ENCODE measurements at places on chromosomes 11 and 22.

- no peak for DNase-seq
These were observed at the start of gene MS4A7 for GRCh38 chr11:60378354-60378753. Gene MS4A7, plus strand, starts transcription at chr11:60378532. Its CDS starts 4,610 bp downstream, at chr11:60383142.

GRCh38 chr22:32477596-32477995 is 3.0 kb downstream of the FBXO7 start:
- DNase-seq, result no peak

DNA sequence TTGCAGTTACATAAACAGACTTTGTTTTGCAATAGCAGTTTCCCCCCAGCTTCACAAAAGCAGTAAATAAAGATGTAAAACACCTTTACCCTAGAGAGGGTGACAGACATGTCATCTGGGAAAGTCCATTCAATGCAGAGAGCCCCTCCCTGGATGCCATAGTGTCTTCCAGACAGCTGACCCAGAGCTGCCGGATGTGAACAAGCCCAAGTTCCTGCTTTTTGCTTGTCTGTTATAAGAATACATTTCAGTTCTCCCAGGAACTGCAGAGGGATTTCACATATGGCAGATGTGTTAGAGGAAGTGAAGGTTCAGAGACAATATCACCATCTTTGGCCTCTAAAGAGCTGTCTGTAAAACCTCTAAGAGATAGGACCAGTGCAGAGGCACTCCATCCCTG is 48.9 kb downstream of the RELT start:
- DNase-seq, result no peak

GRCh38 chr11:119478711-119479285 is 55.8 kb upstream of the THY1 start:
- DNase-seq, result no peak

DNA sequence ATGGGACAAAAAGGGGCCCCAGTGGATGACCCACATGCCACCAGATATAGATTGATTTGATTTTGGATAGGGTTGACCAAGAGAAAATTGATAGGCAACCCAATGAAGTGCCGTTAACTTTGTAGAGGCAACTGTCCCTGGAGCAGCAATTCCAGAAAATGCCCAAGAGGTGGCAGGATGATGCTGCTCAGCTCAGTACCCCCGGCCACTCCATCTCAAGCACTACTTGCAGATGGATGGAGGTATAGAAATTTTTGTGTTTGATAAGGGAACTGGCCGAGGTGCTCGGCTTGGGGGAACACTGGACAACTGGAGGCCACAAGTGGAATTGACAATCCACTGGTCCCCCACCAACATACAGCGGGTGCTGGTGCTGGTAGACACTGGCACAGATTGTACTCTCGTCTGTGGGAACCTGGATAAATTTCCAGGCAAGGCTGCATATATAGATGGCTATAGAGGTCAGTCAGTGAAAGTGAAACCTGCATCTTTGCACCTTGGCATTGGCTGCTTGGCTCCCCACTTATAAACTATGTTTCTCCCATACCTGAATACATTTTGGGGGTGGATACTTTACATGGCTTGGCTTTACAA is 86.3 kb downstream of the CCDC83 start:
- DNase-seq, result peak; percentile 13

DNA sequence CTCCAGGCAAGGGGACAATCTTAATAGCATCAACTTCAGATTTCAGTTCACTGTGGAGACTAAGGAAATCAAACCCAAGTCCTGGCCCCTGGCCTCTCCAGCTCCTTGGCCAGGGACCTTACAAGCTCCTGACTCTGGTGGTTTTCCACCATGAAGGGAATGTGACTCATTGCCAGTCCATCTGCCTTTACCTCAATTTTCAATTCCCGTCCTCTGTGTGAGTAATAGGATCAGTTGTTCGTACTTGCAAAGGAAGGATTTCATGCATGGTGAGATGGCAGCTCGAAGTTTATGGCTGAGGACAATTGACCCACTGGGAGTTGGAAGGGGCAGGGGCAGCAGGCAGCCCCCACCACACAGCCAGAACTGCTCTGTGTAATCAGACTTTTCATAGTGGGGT is 42.5 kb downstream of the INSC start:
- DNase-seq, result no peak

DNA sequence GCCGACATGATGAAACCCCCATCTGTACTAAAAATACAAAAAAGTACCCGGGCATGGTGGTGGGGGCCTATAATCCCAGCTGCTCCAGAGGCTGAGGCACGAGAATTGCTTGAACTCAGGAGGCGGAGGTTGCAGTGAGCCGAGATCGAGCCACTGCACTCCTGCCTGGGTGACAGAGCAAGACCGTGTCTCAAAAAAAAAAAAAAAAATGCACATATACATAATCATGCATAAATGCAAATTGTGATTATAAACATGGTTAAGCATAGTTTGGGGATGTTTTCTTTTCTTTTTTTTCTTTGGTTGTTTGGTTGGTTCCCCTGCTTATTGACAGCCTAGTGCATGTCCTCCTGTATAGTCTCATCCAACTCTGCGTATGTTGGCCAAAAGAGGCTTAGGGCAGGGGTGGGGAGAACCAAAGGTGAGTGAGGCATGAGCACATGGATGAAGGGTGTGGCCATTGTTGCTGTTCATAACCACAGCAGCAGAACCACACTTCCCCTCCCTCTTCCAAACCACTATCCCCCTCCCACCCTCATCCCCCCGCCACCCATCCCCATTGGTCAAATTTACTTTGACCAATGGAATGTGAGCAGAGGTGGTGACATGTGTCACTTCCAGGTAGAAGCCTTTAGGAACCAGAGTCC is 6.9 kb upstream of the VPS37C start:
- no peak for DNase-seq

- DNase-seq, result no peak
These were observed 75.3 kb downstream of the C22orf31 start for GRCh38 chr22:28986366-28986765.

DNA sequence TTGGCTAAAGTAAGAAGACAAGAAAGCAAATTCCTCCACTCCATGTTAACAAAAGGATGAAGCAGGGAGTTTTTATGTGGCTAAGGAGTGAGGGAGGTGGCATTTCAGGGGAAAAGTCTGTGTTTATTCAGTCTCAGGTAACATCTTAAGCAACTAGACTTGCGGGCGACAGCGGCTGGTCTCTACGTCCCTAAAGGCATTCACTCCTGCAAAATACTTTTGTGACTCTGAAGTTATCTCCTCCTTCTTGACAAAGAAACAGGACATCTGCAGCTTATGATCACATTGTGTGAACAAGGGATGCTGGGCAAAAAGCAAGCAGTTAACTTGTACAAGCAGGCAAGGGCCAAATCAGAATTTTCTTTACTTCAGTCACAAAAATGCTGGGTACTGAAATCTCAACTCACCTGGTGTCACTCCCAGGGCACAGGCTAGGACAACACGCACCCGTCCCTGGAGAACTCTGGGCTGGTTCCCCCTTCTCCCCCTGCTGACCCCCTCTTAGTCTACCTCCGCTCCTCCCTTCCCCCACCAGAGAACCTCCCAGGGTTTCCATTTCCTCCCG is 38.3 kb downstream of the IGLL5 start:
- DNase-seq, result no peak

DNA sequence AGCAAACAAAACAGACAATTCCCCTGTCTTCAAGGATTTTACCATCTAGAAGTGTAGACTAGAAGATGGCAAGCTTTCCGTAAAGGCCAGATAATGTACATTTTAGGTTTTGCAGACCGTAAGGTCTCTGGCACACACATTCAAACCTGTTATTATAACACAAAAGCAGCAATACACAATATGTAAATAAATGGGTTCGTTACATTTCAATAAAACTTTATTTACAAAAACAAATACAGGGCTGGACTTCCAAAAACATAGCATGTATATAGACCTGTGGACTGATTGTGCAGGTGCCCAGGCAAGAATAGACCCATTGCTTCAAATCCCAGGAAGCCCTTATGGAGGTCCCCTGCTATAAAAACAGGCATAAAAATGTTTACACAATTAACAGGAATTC is 27.1 kb upstream of the MS4A6A start:
- DNase-seq, result no peak

Measured in NCI-H1417 (cell line).